ENCODE measurements at places on chromosomes 3 and 15.

- DNase-seq: no peak
These were observed 28.3 kb downstream of the APBA2 start for GRCh38 chr15:28914046-28914445.

- DNase-seq: no peak
These were observed 80.9 kb downstream of the DHX36 start for GRCh38 chr3:154243353-154243752.

GRCh38 chr15:80970018-80970657, 19.5 kb downstream of the MESD start:
- peak; percentile 32 for DNase-seq

- DNase-seq: no peak
These were observed 256.1 kb upstream of the ARPP21 start for GRCh38 chr3:35383216-35383615.

GRCh38 chr3:195847055-195847950, 35.6 kb upstream of the MUC4 start:
- DNase-seq: no peak

DNA sequence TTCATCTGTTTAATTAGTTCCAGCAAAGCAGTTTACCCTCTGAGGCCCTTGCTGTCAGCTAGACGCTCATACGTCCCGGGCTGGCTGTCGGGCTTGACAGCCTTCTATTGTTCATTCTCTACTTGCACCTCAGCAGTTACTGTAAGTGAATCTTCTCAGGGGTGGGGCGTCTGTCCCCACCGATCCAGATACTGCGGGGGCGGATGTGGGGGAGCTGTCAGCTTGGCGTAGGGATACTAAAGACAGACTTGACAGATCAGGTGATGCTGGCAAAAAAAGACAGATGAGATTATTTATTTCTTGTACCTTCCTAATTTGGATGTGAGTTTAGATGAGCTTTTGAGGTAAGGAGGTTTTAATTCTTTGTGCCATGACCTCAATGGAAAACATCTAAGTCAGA, 315.3 kb downstream of the NR2F2 start:
- DNase-seq: no peak

- DNase-seq: no peak
These were observed 438.9 kb upstream of the ARRDC4 start for GRCh38 chr15:97521381-97522285.

DNA sequence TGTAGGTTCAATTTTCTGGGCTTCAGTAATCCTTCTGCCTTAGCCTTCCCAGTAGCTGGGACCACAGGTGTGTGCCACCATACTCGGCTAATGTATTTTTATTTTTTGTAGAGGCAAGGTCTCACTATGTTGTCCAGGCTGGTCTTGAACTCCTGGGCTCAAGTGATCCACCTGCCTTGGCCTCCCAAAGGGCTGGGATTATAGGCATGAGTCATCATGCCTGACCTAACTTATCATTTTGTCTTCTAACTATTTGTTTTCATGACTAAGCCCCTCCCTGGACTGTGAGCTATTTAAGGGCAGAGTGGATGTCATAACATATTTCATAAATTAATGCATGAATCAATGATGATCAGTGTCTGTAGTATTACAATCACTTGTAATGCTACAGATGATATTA, 56.1 kb upstream of the PIAS1 start:
- DNase-seq: no peak

- DNase-seq: no peak
These were observed 31.8 kb downstream of the IQGAP1 start for GRCh38 chr15:90419738-90420406.

GRCh38 chr15:44340410-44340809, 51.9 kb downstream of the GOLM2 start:
- DNase-seq: no peak
